ENCODE measurements at places on chromosomes 16 and 17.

GRCh38 chr17:9522074-9522473, 53.5 kb downstream of the STX8 start:
- no peak for DNase-seq

DNA sequence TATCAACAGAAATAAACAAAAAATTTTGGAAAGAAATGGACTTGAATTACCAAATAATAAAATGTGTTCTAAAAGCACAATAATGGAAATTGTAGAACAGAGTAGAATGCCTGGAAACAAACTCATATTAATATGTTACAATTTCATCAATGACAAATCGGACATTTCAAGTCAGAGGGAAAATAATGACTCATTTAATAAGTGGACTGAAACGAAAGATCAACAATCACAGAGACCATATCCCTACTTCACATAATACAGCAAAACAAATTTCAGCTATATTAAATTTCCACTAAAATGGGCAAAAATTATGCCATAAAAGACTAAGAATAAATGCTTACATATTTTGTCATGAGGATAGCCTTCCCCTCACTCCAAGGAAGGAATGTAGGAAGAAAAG, 25.7 kb downstream of the CDYL2 start:
- DNase-seq: no peak

DNA sequence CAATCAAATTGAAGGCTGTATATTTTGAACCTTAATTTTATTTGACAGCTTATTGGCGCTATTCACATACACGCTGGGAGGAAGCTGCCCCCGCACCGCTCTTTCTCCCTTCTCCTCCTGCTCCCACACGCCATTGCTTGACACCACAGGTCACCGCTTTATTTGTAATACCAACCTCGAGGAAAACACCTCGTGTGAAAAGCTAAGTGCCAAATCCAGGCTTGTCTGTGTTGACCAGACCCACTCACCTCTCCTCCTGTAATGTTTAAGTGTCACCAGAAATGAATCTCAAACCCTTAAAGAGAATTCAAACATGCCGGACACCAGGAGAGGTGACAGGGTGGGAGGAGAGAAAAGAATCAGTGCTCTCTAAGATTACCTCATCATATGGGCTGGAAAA, 331.4 kb downstream of the GRIN2A start:
- no peak for DNase-seq

GRCh38 chr17:77572065-77572601, 386.4 kb upstream of the TNRC6C start:
- DNase-seq: no peak

DNA sequence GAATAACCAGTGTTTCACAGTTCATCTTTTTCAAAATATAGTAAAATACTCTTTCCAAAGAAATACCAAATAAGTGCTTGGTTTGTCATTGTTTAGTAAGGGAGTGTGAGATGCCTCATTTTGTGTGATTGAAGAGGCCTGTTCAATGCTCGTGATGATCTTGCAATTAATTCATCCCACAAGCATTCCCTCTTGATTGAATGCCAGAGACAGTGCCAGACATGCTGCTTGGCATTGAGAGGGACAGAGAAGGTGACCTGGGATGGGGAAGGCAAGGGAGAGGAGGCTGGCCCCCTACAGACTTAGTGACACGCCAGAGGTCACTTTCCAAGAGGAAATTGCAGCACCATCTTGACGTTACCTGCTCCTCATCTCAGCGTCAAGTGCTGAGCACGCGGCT, 49.3 kb downstream of the CLEC16A start:
- no peak for DNase-seq

GRCh38 chr17:49022391-49022941, 25.3 kb downstream of the IGF2BP1 start:
- DNase-seq: peak; percentile 34

GRCh38 chr17:61470530-61471136, 18.4 kb downstream of the TBX4 start:
- no peak for DNase-seq

GRCh38 chr17:17904166-17905035, 67.6 kb upstream of the SREBF1 start:
- DNase-seq: no peak

DNA sequence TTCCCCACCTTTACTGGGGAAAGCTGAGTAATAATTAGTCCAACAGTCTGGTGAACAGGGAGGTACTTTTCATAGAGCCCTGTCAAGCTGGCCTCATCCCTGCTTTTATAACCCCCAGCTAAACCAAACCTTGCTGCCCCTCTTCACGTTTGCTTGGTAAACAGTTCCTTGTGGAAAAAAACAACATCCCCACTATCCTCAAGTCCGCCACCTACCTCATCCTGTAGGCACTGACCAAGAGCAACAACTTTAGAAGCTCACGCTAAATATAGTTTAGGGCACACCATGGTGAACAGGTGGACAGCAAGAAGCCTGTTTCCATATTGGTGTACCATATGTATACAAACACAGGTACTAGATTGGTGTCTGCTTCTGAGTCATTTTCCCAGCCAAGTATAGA, 16.5 kb downstream of the NFE2L1 start:
- no peak for DNase-seq

- no peak for DNase-seq
Observed at GRCh38 chr17:76241204-76241538, 878 bp upstream of the RNF157 start.

DNA sequence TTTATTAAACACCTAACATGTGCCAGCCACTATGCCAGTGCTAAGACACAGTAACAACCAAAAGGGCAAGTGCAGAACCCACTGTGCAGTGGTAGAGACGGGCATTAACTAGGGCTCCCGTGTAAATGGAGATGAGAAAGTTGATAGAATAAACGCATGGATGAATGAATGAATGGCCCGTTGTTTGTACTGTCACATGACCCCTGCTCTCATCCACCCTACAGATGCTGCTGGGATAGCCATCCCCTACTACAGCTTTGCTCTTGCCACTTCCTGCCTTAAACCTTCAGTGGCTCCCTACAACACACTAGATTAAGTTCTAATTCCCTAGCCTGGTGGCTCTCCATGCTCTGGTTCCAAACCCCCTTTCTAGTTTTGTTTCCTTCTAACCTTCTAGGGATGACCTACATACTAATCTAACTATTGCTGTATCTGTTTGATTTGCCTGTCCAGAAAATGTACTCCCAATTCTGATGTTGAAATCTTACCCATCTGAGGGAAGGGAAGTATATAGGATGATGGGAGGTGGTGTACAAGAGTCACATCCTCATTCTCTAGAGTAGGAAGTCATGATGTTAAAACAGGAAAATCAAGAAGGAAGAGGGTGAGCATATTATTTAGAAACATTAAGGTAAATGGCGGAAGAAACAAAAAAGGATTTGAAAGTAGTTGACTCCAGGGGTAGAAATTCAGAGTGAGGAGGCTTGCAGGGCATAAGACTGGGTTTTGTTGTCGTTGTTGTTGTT, 11.4 kb upstream of the TNRC6C start:
- DNase-seq: no peak

- no peak for DNase-seq
Observed at GRCh38 chr17:74746376-74746775, 2.1 kb upstream of the NHERF1 start.

DNA sequence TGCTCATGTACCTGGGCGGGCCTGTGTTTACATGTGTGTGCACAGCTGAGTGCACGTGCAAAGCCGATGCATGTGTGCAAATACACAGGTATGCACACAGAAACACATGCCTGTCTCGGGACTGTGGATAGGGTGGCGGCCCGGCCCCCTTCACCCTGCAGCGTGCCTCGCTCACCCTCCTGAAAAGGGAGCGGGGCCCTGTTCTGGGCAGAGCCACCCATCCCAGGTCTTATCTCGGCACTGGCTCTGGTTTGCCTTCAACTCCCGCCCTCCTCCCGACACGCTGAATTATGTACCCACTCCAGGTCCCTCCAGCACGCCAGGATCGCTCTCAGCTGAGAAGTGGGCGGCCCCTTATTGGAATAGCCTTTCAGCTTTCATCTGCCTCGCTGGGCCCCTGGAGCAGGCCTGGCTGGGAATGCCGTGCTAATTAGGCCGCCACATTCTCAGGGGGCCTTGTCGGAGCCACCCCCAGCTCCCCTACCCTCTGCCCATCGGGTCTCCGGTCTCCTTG, 77.8 kb downstream of the RTN4RL1 start:
- no peak for DNase-seq

DNA sequence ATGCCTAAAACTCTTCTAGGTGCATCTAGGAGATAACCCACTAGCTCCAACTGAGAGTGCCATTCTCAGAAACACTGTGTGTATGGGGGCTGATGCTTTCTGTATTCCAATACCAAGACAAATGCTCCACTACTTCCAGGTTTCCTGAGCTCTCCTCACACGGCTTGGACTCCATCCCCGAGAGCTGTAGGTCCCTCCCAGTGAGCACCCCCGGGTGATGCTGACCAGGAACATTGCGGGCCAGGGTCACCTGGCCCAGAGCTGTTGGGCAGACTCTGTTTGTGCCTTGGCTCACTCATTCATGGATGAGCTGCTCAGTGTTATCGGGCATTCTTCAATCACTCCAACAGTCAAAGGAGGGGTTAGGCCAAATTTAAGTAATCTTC, 7.0 kb downstream of the CUEDC1 start:
- no peak for DNase-seq

- DNase-seq: no peak
Observed at GRCh38 chr17:16438173-16438556, 22.8 kb downstream of the TRPV2 start.

DNA sequence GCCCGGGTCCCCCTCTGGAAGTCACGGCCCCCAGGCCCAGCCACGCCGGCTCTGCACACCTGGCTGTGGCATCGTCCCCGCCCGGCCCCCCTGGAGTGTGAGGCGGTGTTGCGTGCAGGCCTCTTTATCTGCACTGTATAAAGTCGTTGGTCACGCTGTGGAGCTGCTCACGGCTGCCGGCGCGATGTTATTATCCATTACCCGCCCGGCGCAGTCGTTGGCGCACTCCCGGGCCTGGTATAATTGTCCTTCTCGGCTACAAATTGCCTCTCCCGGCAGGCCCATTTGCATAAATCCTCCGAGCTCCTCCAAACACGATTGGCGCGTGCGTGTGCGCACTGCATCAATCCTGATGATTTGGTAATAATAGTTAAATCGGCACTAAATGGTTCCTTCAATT, 57.8 kb downstream of the BAHCC1 start:
- no peak for DNase-seq

DNA sequence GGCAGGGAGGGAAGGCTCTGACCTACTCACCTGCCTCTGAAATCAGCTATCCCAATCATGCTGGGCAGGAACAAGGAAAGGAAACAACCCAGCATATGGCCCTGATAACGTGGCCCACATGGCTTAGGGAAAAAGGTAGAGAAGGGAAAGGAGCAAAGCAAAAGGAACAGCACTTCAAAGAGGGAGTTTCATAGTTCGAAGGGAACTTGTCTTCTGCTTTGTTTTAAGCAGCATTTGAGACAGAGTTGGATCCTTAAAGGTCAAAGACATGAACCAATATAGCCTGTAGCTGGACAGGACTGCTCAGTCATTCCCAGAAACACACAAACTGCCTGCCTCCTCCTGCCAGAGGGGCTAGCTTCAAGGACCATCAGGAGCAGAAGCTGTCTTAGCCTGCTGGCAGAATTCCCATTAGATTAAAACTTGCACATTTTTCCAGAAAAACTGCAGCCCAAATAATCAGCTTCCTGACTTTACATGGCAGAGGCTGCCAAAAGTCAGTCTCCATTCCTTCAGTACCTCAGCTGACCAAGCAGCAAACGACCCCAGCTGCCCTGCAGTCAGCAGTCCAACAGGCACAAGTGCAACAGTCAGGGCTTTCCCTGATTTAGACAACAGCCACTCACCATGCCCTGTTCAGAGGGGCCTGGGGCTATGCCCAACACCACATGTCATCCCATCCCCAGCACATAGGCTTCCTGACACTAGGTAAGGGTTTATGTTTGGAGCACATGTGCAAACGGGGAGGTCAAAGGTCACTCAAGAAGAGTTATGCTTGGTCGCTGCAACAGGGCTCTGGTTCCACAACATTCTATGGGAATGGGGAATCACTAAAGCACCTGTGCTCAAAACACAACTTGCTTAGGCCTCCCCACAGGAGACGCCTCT, 32.5 kb downstream of the RANBP10 start:
- no peak for DNase-seq

GRCh38 chr17:9255833-9256232, 234.5 kb downstream of the NTN1 start:
- DNase-seq: no peak

- DNase-seq: no peak
Observed at GRCh38 chr16:67271446-67271845, 7.9 kb upstream of the PLEKHG4 start.

- no peak for DNase-seq
Observed at GRCh38 chr16:57202095-57202886, 16.2 kb downstream of the RSPRY1 start.

- DNase-seq: no peak
Observed at GRCh38 chr17:7218166-7218565, 1.5 kb downstream of the DLG4 start.

- no peak for DNase-seq
Observed at GRCh38 chr17:81317961-81318605, 23.0 kb upstream of the SLC38A10 start.

GRCh38 chr16:73558219-73558618, 510.3 kb upstream of the ZFHX3 start:
- no peak for DNase-seq

Measured in AG04449 (cell line).